ENCODE measurements at places on chromosomes 5 and 9.

- DNase-seq: no peak
Observed at GRCh38 chr5:38458174-38458573, 98.3 kb downstream of the LIFR start.

DNA sequence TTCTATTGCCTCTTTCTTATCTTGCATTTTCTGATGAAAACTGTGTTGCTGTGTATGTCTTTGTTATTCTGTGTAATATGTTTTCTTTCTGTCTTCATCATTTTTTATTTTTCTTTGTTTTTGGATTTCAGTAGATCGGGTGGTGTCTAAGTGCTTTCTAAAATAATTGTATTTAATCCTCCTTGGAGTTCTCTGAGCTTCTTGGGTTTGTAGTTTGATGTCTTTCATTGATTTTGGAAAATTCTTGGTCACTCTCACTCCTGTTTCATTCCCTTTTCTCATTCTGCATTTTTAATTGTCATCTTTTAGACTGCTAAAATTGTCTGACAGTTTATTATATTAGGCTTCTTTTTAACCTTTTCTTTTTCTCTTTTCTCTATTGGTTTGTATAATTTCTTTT is 560.5 kb downstream of the IRX1 start:
- DNase-seq: no peak

DNA sequence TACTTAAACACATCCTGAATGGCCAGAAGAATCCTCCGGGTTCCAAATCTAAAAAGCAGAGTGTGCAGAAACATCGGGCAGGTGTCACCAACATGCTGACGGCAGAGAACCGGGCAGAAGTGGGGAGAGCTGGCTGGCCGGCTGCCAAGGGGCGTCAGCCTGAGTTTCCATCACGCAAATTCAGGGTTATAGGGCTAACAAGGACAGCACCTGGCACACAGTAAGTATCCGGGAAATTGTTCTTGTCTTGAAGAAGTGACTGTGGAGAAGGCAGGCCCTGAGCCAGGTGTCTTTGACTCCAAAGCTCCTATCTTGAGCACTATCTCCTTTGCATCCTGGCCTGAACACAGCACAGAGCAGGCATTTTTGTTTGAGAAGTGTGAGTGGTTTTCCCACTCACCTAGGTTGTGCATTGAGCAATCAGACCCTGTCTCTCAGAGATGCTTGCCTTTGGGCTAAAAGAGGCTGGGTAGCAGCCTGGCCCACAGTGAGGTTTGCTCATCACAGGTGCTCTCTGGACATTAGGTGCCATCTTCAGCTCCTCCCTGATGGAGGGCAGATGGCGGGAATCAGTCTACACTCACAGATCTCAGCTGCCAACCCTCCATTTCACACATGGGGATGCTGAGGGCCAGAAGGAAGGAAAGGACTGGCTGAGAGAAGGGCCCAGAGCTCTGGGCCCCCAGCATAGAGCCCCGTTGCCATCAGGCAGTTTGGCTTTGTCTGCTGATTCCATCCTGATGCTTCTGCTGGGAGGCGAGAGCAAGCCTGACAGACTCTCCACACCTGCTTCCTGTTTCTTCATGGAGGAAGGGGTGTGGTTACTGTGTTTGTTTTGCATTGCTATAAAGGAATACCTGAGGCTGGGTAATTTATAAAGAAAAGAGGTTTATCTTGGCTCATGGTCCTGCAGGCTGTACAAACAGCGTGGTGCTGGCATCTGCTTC is 52.8 kb downstream of the WHRN start:
- no peak for DNase-seq

DNA sequence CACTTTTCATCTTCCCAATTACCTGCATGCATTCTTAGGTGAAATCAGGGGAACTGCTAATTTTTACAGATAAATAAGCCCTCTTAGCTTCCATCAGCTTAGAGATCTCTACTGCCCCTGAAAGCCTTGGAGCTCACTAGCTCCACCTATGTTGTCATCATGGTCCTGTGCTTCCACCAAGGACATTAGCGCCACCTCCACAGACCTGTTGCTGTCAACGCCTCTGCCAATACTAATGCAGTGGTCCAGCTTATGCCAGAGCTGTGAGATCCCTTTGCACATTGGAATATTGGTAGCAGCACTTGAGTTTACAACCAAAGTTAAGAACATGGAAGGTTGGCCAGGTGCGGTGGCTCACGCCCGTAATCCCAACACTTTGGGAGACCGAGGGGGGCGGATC is 7.7 kb upstream of the SHISAL2B start:
- DNase-seq: no peak

DNA sequence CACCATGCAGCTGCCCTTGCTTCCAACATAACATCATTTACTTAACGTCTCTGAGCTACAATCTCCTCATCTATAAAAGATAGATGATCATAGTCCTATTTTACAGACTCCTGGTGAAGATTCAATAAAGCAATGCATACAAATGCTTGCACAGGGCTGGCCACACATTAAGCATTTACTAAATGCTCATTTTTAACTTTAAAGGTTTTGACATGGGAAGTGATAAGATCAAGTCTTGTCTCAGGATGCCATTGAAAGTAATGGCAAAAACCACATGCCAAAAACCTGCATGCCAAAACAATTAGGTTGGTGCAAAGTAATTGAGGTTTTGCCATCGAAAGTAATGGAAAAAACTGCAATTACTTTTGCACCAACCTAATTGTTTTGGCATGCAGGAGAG is 181.2 kb upstream of the ADRA1B start:
- DNase-seq: no peak

DNA sequence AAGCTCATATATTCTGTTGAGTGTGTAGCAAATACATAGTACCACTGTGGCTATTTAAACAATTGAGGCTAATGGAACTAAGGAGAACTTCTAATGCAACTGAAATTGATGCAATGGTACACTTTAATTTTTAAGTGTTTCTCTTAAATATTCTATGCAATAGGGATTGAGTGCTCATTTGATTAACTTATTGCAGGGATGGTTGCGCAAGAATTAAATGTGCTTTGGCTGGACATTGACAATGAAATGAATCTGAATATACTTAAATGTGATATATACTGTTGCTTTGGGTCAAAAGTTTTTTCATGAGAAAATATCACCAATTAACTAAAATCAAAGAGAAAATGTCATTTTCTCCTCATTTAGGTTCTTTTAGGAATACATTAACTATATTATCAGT is 227.1 kb downstream of the ARL15 start:
- no peak for DNase-seq

DNA sequence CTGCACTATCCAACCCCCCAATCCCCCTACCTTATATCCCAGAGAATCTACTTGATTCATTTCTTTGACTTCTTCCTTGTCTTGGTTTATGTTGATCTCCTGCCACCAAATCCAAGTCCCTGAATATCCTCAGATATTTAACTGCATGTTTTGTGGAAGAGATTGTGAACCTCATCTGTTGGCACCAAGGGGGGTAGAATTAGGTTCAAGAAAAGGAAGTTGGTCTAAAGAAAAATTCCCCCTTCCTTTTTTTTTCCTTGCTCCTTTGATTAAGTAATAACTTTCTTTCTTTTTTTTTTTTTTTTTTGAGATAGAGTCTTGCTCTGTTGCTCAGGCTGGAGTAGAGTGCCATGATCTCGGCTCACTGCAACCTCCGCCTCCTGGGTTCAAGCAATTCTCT is 526 bp upstream of the CD14 start:
- DNase-seq: no peak

DNA sequence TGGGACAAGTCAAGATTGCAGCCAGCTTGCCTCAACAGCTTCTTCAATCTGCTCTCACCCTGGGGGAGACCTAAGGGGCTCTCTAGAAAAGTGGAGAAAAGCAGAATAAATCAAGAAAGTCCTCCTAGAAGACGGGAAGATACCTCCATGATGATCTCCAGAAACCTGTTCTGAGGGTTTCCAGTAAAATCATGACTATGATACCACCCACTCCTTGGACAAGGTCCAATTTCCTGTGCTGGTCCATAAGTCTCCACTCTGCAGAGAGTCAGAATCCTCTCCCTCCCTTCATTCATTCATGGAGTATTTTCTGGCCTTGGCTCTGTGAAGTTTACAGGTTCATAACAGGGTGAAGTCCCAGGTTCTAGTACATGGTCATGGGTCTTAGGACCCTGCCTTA is 168.6 kb downstream of the SLC12A2 start:
- DNase-seq: no peak

DNA sequence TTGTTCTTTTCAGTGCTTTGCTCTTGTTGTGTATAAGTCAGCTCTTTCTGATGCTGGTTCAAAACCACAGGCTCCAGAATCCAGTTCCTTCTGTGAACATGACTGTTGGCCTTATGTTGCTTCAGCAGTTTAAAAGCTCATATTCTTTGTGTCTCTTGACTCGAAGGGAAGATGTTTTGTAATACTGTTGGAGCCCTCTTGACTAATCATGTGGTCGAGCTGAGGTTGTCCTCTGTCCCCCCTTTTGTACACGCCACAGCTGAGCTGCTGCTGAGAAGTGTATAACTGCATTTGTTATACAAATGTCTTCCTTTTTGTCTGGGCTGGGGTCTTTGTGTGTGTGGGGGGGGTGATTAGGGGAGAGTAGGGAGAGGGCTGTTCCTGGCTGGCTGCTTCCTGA is 35.8 kb downstream of the SLC36A1 start:
- DNase-seq: no peak

DNA sequence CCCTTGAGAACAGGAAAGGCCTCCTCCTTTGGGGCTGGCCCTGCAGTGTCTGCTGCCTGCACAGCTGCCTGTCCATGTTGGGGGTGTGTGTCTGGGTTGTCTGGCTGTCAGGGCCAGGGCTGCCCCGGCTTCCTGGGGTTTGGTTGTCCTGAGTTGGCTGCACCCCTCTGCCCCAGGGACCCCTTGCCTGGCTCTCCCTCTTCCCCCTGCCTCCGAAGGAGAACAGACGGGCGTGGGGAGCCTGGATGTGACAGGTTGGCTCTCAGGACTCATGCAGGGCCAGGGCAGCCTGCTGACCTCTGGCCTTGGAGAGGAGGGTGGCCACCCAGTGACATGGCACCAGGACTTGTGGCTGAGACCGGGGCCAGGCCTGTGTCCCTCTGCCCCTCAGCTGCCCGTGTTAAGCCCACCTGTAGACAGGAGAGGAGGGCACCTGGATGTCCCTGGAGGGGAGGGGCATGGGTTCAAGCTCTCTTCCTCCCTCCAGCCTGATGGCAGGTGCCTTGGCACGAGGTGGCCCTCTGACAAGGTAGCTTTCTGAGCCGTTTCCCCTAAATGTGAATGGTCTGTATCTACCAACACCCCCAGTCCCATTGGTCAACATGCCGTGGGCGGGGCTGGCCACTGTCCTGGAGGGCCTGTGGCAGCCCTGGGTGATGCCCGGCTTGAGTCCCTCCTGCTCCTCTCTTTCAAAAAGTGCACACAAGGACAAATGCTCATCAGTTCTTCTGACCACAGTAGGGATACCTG is 34.9 kb downstream of the WNK2 start:
- DNase-seq: no peak

GRCh38 chr5:16869821-16870796 is 66.0 kb downstream of the MYO10 start:
- DNase-seq: no peak

GRCh38 chr5:154491941-154492340 is 13.9 kb upstream of the HAND1 start:
- no peak for DNase-seq

DNA sequence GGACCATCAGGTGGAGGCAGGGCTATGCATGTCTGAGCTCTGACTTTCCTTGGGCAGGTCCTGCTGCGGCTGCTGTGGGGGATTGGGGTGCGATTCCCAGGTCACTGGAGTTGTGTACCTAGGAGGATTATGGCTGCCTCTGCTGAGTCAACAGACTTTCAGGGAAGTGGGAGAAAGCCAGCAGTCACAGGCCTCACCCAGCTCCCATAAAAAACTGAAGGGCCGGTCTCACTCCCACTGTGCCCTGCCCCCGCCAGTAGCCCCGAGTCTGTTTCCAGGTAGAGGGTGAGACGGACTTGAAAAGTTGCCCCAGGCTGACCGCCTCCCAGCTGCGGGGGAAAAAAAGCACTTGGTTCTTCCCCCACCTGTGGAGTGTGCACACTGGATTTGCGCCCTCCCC is 76.7 kb downstream of the FAM170A start:
- no peak for DNase-seq

DNA sequence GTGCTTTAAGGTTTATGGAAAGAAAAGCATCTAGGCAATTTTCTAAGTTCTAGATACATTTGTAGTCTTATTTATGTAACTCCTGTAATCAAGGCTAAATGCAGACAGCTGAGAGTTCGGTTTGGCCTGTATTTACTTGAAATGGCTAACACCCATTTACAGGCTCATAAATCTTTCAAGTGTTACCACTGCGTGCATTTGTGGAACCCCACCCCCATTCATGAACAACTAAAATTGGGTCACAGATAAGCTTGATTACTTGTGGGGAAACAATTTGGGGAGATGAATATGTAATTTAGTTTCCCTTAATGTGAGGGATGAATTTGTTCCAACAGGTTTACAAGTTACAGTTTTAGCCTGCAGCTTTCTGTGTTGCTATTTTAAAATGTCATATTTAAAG is 360.6 kb downstream of the ARRDC3 start:
- no peak for DNase-seq

DNA sequence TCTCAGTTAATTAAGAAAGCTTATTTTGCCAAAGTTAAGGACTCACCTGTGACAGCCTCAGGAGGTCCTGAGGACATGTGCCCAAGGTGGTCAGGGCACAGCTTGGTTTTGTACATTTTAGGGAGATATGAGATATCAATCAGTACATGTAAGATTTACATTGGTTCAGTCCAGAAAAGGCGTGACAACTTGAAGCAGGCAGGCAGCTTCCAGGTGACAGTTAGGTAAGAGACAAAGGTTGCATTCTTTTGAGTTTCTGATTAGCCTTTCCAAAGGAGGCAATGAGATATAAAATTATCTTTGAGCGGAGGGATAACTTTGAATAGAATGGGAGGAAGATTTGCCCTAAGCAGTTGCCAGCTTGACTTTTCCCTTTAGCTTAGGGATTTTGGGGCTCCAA is 47.8 kb downstream of the SLC1A1 start:
- no peak for DNase-seq

DNA sequence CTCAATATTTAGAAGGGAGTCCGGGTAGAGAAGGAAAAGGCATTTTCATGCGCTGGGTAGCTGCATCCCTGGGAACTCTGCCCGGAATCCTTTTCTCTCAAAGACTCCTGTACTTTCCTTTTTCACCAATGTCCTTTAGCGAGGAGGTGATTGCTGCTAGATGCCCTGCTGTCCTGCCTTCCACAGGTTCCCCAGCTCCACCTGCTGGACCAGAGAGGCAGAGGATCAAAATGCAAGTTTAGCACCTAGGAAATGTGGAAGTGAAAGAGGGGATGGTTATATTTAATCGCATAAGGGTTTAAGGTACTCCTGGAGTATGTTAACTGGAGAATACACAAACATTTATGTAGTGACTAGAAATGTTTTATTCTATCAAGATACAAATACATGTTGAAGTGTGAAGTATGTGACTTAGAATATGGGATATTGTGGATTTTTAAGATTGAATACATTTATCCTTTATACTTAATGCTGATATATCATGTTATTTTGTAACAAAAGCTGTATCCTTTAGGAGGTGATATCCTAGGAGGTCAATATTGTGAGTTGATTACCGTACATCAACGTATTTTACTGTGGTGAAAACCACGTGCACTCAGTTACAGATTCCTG is 145.7 kb downstream of the ARHGAP26 start:
- DNase-seq: no peak

- no peak for DNase-seq
Observed at GRCh38 chr5:154642499-154643245, 112.5 kb upstream of the LARP1 start.

Measured in effector memory CD8-positive, alpha-beta T cell (primary cell).